ENCODE measurements at places on chromosomes 12 and 14. TPM values are rescaled to one million over a fixed set of nuclear protein-coding genes. Genes with fewer than 3 reads are reported as not detected.

Gene ESYT1
- 33.0 TPM for total RNA-seq

Gene SLC24A4
- total RNA-seq, result 0.46 TPM

DNA sequence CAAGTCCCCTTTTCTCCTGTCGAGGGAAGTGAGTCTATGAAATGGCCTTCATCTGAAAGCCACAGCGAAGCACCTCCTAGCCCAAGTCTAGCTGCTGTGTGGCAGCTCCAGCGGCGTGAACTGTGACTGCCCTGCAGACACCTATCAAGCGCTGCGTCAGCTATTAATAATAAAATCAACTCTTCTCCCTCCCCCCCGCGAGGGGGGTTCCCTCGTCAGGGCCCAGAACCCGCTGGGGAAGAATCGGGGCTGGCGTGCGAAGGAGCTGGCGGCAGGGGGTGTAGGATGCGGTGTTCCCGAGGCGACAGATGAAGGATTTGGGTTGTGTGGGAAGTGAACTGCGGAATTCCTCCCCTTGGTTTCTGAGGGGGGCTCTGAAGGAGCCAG, 662 bp upstream of the ATP2A2 start:
- DNase-seq, result peak; percentile 60

DNA sequence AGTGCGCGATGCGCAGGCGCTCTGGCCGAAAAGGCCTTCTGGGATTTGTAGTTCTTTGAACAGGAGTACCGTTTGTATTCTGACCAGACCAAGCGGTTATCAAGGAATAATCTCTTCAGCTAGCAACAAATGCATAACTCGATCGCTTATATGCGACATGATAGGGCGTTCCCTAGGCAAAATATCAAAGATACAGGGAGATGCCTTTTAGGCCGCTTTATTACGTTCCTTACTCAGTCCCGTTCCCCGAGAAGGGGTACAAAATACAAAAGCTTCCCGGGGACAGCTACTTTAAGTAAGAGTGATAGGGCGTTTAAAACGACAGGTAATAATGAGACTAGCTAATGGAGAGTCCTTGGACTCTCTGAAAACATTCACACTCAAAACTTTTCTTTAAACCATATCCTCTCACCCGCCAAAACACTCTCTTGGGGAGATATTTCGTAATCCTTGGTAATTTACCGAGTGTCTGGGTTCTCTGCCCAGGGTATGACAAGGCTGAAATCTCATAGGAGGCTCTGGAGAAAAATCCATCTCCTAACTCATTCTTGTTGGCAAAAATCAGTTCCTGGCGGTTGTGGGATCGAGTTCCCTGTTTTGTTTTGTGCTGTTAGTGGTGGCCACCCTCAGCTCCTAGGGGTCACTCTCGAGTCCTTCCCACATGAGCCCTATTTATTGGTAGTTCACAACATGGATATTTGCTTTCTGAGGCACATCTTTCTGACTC, 412 bp upstream of the SNW1 start:
- DNase-seq, result peak; percentile 25

- no peak for DNase-seq
Measured at GRCh38 chr12:14256121-14256520, 109.4 kb upstream of the ATF7IP start.

DNA sequence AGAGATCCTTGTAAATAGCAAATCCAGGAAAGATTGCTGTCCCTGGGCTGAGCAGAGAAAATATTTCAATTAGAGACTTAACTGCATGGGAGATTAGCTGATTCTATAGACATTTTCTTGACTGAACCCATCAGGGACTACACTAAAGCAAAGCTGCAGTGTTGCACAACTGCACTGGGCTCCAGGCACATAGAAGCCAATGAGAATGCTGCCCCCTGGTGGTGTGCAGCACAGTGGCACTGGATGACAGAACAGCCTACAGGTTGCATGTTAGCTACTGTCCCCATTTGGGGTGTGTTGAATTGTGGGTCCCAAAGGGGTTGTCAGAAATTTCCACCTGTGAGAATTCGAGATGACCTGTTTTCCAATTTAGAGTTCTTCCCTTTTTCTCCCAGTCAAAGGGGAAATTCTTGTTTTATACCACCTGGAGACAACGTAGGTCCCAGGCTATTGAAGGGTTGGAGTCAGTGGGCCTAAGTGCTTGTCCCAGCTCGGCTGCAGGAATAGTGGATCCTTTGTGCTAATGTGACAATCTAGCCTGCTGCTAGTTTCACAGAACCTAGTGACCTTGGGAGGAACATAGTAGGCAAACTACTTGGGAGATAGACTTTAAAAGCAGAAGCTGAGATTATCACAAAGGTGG, 114.7 kb downstream of the SLC8A3 start:
- no peak for DNase-seq

Data from heart right ventricle (tissue), 16 donors.